Small intestine (tissue), 16 donors: ENCODE measurements at places on chromosomes 6 and 20. TPM values are rescaled to one million over a fixed set of nuclear protein-coding genes. Genes with fewer than 3 reads are reported as not detected.
A peak's percentile ranks its signal among the peaks of the same experiment; 100 is the strongest.

DNA sequence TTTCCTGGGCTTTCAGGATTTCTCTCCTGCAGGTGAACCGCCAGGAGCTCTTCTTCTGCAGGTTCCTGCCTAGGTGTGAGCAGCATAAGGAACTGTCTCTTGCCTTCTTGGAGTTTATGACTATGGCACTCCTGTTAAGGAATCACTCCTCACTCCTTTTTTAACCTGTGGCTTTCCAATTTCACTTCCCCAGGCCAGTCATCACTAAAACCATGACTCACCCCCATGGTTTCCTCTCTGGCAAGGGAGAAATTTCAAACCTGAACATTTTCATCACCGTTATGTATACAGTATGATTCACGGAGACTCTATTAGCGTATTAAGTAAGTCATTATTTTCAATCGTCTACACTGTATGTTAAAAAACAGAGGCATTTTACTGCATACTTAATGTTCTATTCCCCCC is 78.2 kb upstream of the ARID1B start:
- no peak overlapping the region for H3K27ac ChIP-seq
- H3K4me1 ChIP-seq, result no peaks in the 10 kb centered on the region
- no peak for DNase-seq
- H3K4me3 ChIP-seq, result no peak overlapping the region

- no peak for DNase-seq
- H3K36me3 ChIP-seq, result no peaks in the 10 kb centered on the region
- H3K4me1 ChIP-seq, result no peaks in the 10 kb centered on the region
Observed at GRCh38 chr6:53441035-53441493, 92.3 kb upstream of the ELOVL5 start.

GRCh38 chr6:56689114-56689513 is 46.4 kb upstream of the DST start:
- peak overlapping the region; percentile 65 for H3K27ac ChIP-seq
- no peaks in the 10 kb centered on the region for H3K4me1 ChIP-seq
- no peaks in the 10 kb centered on the region for H3K27me3 ChIP-seq
- H3K36me3 ChIP-seq, result no peaks in the 10 kb centered on the region

GRCh38 chr6:3916211-3916610 is 67.0 kb downstream of the FAM50B start:
- H3K27me3 ChIP-seq, result no peaks in the 10 kb centered on the region
- no peak overlapping the region for H3K27ac ChIP-seq
- H3K4me1 ChIP-seq, result peaks cover 6% of the 10 kb centered on the region
- DNase-seq, result no peak

DNA sequence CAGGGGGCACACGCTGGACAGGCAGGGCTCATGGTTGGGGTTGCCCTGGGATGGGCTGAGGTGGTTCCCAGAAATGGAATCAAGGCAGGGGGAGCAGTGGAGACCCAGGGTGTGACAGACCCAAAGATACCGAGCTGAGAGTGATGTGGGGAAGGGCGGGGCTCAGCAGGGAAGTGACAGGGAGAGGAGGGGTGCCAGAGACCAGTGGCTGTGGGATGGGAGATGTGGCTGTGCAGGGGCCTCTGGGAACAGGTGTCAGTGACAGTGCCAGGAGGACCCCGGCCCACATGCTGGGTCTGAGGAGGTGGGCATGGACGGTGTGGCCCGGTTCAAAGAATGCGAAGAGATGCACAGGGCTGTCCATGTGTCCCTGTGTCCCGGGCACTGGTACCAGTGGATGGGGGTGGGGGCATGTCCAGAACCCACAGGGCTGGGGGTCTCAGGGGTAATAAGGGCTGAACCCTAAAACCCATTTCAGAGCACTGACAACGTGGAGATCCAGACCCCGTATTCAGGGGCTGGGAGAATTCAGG is 1.0 kb downstream of the CABLES2 start:
- no peak for DNase-seq
- no peaks in the 10 kb centered on the region for H3K4me1 ChIP-seq
- no peaks in the 10 kb centered on the region for H3K36me3 ChIP-seq
- H3K27ac ChIP-seq, result no peak overlapping the region

DNA sequence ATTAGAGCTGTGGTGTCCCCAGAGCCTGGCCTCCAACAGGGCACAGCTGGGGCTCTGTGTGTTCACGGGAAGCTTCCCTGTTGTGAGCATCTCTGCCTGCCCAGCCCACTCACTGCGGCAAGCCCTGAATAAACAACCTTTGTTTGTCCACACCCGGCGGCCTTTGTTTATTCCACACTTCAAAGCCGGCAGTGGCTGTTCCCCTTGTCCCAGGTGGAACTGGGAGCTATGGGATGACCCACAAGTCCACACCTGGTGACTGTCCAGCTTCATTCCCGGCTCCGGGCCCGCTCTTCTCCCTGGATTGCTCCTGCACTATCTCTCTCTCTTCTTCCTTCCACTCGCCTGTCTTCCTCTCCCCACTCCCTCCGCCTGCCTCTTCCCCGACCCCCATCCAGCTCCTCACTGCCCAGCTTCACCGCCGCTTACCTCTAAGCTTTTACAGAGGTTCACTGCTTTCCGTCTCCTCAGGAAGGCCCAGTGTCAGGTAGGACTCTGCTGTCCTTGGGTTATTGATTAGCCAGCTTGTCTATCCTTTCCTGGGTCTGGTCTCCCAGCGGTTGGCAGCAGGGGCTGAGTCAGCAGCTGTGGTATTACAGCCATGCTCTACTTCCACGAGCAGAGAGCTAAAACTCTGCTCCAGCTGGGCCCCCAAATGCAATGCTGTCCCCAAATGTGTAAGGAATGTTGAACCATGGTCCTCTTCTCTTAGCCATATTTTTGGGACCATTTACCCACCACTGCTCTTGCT is 17.8 kb downstream of the DACT2 start:
- H3K4me3 ChIP-seq, result peak overlapping the region; percentile 34
- peak; percentile 86 for DNase-seq
- H3K36me3 ChIP-seq, result no peaks in the 10 kb centered on the region
- no peaks in the 10 kb centered on the region for H3K4me1 ChIP-seq
- H3K27me3 ChIP-seq, result no peaks in the 10 kb centered on the region

- no peak overlapping the region for H3K4me3 ChIP-seq
- H3K36me3 ChIP-seq, result no peaks in the 10 kb centered on the region
- H3K27ac ChIP-seq, result no peak overlapping the region
- no peaks in the 10 kb centered on the region for H3K27me3 ChIP-seq
Observed at GRCh38 chr20:54485631-54486030, 10.2 kb downstream of the DOK5 start.

DNA sequence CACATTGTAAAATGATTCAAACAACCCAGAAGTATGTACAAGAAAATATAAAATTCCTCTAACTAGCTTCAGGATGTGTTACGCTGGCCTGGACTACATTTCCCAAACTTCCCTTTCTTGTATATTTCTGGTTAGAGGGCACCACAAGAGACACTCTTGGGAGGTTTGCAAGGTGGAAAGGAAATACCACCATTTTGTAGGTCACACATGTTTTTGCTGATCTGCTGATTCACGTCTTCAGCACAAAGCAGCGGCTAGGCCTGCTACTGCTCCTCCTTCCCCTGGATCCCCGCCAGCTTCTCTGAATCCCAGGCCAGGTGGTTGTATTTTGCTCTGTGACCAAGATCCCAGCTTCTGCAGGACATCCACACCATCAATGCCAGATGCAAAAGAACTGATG is 104.2 kb downstream of the AGPAT4 start:
- H3K36me3 ChIP-seq, result no peaks in the 10 kb centered on the region
- no peak overlapping the region for H3K4me3 ChIP-seq
- no peaks in the 10 kb centered on the region for H3K4me1 ChIP-seq

RSPH9 gene
- 0.81 TPM for polyA plus RNA-seq
